ENCODE measurements at places on chromosomes 12 and 14.

GRCh38 chr12:112096667-112097066, 11.9 kb downstream of the NAA25 start:
- no peak for DNase-seq

GRCh38 chr12:130579231-130579630, 136.9 kb downstream of the RIMBP2 start:
- DNase-seq = no peak

DNA sequence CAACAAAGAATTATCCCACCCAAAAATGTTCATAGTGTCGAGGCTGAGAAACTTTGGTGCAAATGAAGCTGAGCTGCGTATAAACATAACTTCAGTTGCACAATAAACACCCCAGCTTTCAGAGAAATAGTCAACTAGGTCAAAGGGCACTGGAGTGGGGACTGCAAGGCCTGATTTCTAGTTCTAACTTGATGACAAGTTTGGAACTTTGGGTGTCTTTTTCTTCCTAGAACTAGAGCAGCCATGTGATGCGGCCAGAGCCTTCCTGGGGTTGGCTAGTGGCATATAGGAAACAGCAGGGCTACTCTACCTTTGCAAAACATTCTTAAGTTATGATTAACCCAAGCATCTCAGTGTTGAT, 298.4 kb upstream of the AMIGO2 start:
- no peak for DNase-seq

DNA sequence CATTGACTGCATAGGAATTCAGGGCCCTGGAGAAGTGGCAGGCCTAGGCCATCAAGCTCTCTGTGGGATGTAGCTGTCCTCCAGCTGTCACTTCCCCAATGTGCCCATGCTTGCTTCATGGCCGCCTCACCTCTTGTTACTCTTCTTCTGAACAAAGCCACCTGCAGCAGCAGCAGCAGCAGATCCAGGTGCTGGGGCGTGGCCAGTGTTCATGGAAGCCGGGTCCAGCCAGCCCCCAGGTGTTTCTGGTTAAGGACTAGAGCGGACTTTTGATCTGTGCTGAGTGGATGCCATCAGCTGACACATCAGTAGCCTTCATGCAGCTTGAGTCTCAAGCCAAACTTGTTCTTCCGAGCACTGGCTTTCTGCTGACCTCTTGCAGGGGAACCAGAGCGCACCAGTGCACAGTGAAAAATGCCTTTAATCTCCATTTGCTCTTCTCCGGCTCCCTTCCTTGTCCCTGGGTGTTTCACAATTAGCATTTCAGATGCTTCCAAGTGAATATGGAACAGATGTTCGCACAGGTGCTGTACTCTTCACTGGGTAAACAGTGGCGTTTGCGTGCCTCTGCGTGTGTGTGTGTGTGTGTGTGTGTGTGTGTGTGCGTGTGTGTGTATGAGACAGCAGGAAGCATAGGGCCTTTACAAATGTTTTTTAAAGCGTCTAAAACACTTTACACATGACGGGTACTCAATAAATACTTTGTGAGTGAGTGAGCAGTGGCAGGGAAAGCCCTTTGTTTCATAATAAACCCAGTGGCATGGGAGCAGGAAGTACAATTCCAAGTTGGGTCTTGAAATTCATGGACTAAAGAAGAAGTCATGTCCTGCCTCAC, 20.1 kb downstream of the TPCN1 start:
- DNase-seq = no peak

DNA sequence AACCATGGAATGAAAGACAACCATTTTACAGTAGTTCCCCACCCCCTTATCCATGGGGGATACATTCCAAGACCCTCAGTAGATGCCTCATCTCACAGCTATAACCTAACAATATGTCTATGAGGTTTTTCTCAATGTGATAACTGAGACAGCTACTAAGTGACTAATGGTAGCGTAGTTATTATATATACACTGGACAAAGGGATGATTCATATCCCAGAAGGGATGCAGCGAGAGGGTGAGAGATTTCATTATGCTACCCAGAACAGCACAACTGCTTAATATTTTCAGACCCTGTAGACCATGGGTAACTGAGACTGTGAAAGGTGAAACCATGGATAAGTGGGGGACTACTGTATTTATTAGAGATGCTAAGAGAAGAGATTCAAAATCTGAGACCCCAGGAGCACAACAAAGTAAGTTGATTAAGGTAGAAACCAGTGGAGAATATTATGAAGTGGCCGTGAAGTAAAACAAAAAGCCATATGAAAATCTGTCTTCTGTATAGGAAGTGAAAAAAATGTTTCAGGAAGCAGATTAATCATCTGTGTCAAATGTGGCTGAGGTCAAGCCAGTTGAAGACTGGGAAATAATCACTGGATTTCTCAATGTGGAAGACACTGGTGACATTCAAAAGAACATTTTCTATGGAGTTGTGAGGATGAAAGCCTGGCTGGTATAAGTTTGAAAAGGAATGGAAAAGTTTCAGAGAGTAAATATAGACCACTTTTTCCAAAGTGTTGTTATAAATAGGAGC, 77.2 kb downstream of the RPL10L start:
- no peak for DNase-seq

- DNase-seq = no peak
Measured at GRCh38 chr12:77160931-77161330, 95.6 kb upstream of the E2F7 start.

DNA sequence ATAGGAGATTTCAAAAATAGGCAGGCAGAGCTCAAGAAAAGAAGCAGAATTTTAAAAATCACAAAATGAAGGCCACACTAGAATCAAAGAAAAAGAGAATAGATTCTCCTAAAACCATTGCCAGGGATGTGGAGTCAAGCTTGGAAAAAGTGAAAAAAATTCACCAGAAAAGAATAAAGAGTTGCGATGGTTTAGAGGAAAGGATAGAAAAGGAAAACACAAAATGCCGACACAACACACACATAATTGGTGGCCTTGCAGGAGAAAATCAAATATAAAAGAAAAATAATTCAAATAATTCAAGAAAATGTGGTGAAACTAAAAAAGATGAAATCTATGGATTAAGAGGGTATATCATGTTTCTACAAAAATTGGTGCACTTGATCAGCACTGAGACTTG, 181.6 kb upstream of the C14orf180 start:
- DNase-seq = no peak

- DNase-seq = no peak
Measured at GRCh38 chr14:67377916-67378315, 17.8 kb downstream of the EIF2S1 start.

DNA sequence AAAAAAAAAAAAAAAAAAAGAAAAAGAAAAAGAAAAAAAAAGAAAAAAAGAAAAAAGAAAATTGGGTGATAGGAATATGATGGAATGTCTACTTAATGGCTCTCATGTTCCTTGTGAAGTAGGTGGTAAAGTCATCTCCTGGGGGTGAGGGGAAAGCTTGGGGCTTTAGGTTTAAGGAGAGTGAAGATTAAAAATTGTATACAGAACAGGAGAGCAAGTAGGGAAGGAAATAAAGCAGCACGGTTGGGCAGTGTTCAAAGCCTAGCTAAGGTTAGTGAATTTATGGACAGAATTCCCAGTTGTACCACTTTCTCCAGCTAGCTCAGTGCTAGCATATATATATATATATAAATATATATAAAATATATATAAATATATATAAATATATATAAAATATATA, 40.0 kb upstream of the SLC2A13 start:
- no peak for DNase-seq

- DNase-seq = no peak
Measured at GRCh38 chr14:88682495-88683114, 110.1 kb downstream of the EML5 start.

- no peak for DNase-seq
Measured at GRCh38 chr14:60509438-60510253, 700 bp downstream of the SIX6 start.

GRCh38 chr12:121568971-121569751, 11.7 kb downstream of the KDM2B start:
- no peak for DNase-seq

GRCh38 chr12:28869197-28869596, 279.9 kb upstream of the FAR2 start:
- no peak for DNase-seq

DNA sequence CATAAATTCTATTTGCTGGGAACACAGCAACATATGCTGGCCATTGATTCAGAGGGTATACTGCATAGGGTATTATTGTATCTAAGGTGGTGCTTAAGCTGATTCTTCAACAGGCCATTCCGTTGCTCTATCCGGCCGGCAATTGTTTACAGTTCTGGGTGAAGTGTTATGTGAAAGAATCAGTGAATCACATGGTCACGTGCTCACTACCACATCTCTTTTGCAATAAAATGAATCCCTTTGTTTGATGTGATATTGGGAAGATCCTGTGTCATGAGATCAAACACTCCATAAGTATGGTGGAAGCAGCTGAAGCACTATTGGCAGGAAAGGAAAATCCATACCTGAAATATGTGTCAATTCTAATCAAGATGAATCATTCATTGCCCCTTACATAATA, 7.6 kb upstream of the USP15 start:
- DNase-seq = no peak

DNA sequence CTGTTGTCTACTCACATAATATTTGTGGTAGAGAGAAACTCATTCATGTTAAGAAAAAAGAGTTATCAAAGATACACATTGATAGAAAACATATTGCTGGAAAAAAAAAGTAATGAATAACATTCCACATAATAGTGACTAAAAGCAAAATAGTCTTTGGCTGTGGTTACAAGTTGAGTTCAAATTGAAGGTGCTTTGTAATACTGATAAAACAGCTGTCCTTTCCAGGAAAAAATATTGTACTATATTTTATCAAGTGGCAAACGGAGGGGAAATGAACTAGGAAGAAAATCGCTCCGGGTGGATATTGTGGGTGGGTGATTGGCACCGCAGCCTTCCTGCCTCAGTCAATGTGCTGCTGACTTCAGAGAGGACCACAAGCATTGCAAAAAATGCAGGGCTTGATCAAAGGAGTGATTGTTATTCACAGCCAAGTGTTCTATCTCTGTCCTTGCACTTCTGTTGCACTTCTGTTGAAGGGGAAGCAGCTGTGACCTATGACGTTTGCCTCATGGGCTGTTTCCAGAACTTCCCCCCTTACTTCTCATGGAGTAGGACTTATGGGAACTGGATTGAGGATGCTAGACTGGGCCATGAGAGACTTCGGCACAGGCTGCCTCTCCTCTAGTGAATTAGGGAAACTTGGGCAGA, 114.4 kb downstream of the VRK1 start:
- no peak for DNase-seq

DNA sequence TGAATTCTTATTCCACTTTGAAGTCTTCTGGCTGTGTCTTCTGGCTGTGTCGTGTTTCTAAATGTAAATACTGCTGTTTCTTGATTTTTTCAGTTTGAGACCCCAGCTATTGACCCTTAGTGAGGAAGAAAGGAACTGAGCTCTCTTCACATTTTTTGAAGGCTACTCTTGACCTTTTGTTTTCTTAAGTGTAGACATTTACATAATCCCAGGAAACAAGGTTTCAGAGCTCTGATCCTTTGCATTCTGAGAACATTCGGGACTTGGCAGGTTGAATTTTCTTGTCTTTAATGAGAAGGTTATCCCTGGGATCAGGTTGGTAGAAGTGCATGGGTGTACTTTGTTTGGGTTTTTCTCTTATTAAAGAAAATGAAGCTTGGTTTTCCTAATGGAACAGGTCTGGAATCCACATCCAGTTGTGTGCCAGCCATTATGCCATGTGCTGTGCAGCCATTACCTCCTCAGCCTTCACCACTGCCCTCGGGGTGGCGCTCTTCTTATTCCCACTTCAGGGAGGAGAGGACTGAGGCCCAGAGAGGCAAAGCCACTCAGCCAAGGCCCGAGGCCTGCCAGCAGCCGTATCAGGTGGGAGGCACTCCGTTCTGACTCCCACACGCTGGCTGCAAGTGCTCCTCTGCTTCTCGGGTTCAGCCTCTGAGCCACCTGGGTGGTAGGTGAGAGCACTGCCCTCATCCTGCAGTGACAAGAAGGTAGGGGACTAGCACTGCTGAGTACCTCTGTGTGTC, 120.9 kb downstream of the BEGAIN start:
- no peak for DNase-seq

DNA sequence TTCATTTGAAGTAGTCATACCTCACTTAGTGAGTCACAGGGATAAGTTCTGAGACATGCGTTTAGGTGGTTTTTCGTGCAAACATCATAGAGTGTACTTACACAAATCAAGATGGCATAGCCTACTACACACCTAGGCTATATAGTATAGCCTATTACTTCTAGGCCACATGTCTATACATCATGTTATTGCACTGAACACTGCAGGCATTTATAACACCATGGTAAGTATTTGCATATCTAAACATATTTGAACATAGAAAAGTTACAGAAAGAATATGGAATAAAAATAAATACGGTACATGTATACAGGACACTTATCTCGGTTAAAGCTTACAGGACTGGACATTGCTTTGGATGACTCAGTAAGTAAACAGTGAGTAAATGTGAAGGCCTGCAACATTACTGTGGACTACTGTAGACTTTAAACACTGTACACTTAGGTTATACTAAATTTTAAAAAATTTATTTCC, 670.6 kb downstream of the SLC16A7 start:
- no peak for DNase-seq

DNA sequence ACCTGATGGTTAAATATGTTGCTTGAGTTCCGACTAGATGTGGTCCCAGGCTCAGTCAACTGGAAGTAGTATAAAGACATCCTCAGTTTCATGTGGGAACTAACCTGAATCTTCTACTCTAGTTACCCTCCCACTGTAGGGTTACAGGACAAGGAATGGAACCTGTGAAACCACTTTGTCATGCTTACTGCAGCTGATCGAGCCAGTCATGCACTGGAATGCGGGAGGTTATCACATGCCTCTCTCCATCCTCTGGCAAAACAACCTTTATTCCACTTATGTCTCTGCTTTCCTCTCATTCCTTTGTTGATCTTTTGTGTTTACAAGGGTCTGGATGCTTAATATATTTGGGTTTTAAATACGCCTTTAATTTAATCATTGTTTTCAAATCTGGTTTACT, 111.9 kb upstream of the DDHD1 start:
- no peak for DNase-seq

DNA sequence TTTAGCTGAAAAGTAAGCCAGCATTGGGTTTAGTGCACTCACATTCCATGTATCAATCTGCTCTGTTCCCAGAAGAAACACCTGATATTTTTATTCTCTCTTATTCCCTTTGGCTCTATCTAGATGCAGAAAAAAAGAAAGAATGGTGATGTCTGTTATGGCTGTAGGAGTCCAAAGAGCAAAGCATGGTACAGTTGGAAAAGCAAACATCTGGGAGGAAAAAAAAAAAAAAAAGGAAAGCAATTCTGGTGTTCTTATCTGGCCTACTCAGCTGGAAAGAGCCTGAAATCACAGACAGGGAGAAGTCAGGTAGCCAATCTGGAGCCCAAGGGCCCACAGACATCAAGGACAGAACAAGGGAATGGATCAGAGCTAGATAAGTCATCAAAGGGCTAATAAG, 293.9 kb downstream of the DUSP6 start:
- no peak for DNase-seq

DNA sequence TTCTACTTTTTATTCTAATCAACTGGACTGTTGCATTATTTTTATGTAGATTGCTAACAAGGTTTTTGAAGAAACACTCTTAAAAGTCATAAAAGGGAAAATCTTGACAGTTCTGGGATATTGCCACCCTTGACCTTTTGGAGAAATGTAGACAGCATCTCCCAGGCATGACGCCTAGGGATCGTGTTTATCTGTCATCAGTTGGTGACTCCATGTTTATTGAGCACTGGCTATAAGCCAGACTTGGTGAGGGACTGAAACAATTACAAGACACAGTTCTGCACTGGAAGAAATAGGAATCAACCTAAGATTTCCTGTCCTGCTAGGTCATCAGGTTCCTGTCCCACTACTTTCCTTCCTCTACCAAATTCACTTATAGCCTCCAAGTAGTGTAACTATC, 34.5 kb downstream of the HMGA2 start:
- DNase-seq = no peak
